NCI-H1930 (cell line): ENCODE measurements at places on chromosomes 1 and 21.
A peak's percentile ranks its signal among the peaks of the same experiment; 100 is the strongest.

- DNase-seq, result no peak
Measured at GRCh38 chr21:34590520-34590919, 24.4 kb downstream of the RCAN1 start.

DNA sequence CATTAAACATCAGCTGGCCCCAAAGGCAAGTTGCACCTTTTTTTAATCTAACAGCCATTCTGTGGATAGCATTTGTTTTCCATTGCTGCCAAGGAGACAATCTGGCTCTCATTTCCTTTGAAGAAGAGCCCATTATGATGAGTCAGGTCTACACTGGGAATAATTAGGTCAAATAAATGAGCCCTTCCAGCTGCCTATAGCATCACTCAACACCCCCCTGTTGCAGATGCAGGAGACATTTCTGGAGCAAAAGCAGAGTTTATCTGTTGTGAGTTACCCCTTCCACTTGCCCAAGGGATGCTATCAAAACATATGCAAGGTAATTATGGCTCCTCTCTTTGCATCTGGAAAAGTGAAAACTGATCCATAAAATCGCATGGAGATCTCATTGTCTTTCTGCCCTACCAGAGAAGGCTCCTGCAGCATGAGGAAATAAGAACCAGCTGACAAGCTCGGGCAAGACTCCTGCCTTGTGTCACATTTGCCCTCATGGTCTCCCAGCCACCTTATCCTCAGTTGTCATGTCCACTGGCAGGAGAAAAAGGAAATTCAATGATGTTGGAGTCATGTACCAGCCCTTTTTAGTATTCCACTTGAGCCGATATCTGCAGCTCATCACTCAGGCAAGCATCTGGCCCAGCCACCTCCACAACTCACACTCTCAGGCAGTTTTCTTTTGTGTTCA, 135.9 kb downstream of the SLC30A10 start:
- no peak for DNase-seq

GRCh38 chr1:94927405-94928175, 680 bp upstream of the CNN3 start:
- DNase-seq, result no peak

DNA sequence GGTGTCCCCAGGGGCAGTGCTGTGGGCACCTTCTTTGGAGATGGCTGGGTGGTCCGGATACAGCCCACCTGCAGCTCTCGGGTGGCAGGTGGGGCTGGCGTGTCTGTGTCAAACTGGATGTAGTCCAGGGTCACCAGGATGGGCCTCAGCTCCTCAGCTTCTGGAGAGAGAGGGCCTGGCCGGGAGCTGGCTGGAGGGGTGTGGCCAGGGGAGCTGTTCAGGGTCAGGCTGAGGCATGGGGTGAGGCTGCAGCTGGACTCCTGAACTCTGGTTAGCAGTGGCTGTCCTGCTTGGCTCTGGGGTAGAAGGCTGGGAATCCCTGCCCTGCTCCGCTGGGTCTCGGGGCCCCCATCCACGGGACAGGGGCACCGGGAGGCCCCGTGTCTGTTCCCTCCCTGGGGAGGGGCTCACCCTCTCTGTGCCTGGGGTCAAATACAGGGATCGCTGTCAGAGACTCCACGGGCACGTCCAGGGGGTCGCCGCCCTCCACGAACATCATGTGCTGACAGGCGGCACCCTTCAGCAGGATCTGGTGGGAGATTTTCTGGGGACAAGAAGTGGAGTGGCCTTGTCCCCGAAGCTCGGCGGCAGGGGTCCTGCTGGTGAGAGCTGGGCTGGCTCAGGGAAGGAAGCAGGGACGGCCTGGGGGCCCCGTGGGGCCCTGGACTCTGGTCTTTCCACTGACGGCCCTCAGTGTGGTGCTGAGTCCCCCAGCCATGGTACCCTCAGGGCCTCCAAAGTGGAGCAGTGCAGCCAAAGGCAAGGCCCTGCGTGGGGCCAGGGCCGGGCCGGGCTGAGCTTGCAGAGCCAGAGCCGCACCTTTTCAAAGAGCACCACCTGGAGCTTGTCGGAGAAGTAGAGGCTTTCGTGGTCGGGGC, 4.1 kb upstream of the TMEM52 start:
- DNase-seq, result no peak

DNA sequence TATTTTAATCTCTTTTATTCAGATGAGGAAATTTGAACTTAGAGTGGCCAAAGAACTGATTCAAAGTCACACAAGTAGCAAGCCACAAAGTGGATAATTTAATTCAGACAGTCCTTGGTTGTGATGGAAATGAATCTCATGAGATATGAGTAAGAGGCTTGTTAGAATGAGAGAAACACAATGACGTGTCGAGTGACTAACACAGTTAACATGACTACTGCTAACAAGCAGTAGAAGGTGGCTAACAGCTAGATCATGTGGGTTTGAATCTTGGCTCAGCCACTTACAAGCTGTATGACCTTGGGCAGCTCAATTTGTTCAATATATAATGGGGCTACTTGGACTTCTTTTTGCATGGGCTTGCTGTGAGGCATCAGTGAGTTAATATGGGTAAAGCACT, 104.5 kb upstream of the LMO4 start:
- no peak for DNase-seq

DNA sequence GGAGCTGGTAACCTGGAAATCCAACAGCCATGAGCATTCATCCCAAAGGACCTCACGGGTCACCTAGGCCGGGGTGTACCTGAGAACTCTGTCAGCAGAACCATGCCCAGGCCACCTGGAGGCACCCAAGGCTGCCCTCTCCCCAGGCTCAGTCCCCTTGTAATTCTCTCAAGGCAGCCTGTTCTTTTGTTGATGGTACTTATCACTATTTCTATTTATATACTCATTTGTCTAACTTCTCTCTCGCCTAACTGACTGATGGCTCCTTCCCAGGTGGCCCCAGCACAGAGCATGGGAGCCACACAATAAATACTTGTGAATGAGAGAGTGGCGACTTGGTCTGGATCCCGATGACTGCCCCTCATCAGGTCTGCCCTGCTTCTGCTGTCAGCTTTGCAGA, 16.7 kb downstream of the CASP9 start:
- no peak for DNase-seq

DNA sequence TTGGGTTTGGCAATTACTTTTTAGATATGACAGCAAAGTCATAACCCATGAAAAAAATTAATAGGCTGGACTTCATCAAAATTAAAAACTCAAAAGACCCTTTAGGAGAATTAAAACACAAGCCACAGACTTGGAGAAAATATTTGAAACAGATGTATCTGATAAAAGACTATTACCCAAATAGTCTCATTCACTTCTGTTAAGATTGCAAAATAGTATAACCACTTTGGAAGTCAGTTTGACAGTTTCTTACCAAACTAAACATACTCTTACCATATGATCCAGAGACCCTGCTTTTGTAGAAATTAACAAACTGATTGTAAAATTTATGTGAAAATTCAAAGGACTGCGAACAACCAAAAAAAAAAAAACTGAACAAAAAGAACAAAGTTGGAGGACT, 32.5 kb upstream of the SLC44A3 start:
- no peak for DNase-seq

DNA sequence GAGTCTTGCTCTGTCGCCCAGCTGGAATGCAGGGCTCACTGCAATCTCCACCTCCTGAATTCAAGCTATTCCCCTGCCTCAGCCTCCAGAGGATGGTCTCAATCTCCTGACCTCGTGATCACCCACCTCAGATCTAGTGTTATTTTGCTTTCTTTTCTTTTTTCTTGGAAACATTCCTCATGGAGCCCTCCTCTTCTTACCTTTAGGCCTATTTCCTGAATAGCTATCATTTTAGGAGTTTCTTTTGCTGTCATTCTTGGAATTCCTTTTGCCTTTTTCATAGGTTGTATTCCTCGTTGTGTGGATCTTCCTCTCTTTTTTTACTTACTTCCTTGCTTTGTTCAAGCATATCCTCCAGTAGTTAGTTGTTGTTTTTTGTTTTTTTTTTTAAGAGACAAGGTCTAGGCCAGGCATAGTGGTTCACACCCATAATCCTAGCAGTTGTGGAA, 173.8 kb downstream of the RASAL2 start:
- no peak for DNase-seq

GRCh38 chr1:14255711-14256110, 342.8 kb upstream of the KAZN start:
- no peak for DNase-seq

- no peak for DNase-seq
Measured at GRCh38 chr1:111275780-111276433, 14.7 kb upstream of the CHIA start.

DNA sequence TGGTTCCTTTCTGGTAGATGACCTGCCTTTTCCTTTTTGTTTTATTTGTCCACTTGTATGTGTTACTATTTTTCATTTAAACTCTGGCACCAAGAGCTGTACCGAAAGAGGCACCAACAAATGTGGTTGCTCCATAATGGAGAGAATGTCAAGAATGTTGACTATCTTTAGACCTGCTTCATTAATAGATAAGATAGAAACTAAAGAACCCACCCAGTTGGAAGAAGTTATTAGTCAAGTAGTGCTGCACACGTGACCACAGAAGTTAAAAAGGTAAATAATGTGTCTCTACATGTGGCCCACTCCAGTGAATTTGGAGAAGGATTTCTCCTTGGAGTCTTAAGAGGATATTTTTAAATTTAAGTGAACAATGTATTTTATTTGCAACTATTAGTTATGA, 9.3 kb downstream of the ATP1A1 start:
- no peak for DNase-seq

- no peak for DNase-seq
Measured at GRCh38 chr1:2236695-2237677, 8.9 kb downstream of the SKI start.

DNA sequence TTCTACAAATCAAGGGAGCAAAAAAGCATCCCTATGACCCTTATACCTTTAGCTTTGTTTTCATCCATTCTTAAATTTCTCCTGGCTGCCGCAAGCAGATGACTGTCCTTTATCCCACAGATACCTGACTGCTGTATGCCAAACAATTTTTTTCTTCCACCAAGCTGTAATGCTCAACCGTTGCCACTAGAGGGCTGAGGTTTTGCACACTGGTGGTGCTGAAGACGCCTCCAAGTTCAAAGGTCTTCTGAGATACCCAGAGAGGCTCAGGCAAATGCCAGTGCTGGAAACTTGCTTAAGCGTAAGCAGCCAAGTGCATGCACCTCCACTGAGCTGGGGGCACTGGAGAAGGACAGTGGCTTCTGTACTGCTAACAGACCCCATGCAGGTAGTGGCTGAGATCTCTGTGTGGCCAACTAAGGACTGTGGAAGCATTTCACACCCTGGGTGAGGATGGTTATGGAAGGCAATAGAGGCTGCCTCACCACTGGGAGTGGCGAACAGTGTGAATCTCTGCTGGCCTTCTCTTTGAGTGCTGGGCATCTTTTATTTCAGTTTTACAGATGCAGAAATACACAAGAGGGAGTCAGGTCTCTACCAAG, 28.5 kb downstream of the CNIH3 start:
- DNase-seq, result peak; percentile 39

GRCh38 chr1:56915960-56916359, 49.9 kb downstream of the C8B start:
- no peak for DNase-seq

GRCh38 chr21:35528116-35529042, 479.3 kb upstream of the RUNX1 start:
- no peak for DNase-seq

DNA sequence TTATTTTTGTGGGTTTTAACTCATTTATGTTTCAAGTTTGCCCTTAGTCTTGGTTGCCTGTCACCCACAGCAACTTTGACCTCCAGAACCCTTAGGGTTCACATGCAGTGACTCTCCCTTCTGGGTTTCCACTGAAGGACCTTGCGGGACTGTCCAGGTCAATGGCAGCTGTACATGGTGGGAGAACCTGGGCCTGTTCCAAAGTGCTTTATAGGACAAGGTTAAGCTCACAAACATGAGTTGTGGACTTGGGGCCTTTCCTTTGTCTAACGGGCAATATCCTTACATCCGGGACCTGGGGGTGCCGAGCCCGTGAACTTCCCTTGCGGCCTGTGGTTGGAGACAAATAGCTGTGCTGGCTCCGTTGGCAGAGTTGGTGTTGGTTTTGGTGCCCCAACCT, 77.8 kb downstream of the CD58 start:
- no peak for DNase-seq

GRCh38 chr1:227131193-227131592, 187.1 kb downstream of the CDC42BPA start:
- DNase-seq, result no peak

DNA sequence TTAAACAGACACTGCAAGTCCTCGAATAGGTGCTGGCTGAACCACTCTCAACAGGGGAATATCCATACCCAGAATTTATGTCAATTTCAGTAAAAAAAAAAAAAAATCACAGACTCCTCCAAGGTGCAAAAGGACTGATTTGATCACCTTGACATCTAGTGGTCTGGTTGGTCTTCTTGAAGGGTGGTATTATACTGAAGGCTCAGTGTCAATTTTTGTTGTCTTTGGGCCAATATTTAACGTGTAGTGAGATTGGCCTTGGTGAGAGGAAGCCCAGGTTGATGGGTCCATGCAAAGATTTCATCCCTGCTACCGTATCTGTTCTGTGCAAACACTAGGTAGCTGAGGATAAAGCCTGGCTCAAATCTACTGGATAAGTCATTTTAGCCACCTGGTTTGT, 4.0 kb upstream of the GBP5 start:
- no peak for DNase-seq

GRCh38 chr1:176552217-176552991, 89.4 kb downstream of the PAPPA2 start:
- DNase-seq, result no peak

DNA sequence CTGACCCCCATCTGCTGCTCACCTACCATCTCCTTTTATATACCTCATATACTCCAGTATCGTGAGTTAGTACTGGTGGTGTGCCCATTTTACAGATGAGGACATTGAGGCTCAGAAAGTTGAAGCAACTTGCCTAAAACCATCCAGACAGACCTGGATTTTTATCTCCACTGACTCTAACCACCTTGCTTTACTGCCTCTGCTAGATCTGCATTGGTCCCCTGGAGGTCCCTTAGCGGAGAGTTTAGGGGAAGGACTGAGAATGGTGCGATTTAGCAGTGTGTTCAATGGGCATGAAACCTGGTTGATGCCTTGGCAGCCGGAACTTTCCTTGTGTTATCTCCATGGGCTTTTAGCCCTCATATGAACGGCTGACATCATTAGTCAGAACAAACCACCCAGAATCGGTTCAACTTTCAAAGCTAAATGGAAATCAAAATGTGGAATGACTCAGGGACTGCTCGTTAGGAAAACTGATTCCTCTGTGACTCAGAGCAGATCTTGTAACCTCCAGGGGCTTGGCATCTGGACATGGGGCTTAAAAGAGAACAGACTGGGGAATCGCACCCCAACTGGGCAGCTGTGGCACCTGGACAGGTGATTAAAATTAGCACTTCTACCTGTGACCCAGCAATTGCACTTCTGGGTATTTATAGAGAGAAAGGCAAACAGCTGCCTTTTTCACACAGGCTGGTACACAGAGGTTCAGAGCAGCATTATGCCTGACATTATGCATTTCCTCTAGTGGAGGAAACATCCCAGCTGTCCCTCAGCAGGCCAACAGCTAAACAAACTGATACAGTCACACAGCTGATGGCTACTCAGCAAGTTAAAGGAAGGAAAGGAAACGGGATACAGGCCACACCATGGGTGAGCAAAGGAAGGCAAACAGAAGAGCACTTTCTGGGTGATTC, 25.3 kb downstream of the TMEM51 start:
- no peak for DNase-seq
